ENCODE measurements at places on chromosomes 6 and 20. TPM values are rescaled to one million over a fixed set of nuclear protein-coding genes. Genes with fewer than 3 reads are reported as not detected.

The MTRF1L gene
- 24.8 TPM for total RNA-seq

The ERGIC3 gene
- total RNA-seq: 484 TPM

The BMP7 gene
- total RNA-seq: not detected

The TMEM242 gene
- 6.2 TPM for total RNA-seq

The RIPOR3 gene
- 0.68 TPM for total RNA-seq

The TSPO2 gene
- total RNA-seq: not detected

The CCR6 gene
- not detected for total RNA-seq

The DPPA5 gene
- not detected for total RNA-seq

The CALHM6 gene
- total RNA-seq: 0.85 TPM

The TTPAL gene
- 6.3 TPM for total RNA-seq

The ROS1 gene
- under 0.01 TPM for total RNA-seq

DNA sequence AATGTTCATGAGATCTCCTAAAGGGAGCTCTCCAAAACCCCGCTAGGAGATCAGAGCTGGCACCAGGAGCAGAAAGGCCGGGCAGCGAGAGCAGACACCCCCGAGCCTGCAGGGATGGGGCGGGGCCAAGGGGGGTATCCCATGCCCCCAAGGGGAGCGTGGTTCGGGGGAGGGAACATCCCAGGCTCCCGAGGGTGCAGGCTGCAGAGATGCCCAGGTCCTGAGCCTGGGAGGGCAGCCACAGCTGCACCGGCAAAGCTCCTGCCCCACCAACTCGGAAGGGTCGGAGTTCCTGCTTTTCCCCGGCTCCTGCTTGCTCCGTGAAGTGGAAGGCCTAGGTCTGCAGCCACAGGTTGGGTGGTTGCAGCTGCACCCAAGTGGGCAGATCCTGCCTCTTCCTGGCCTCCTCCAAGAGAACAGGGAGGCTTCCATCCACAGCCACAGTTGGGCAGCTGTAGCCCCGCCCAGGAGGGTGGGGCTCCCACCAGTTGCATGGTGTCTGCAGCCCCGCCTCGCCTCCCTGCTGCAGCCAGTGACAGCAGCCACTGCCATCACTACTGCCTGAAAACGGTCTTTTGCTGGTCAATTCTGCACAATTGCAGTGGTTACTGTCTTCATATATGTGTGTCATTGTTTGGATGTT, 13.4 kb upstream of the GMNN start:
- DNase-seq: no peak

DNA sequence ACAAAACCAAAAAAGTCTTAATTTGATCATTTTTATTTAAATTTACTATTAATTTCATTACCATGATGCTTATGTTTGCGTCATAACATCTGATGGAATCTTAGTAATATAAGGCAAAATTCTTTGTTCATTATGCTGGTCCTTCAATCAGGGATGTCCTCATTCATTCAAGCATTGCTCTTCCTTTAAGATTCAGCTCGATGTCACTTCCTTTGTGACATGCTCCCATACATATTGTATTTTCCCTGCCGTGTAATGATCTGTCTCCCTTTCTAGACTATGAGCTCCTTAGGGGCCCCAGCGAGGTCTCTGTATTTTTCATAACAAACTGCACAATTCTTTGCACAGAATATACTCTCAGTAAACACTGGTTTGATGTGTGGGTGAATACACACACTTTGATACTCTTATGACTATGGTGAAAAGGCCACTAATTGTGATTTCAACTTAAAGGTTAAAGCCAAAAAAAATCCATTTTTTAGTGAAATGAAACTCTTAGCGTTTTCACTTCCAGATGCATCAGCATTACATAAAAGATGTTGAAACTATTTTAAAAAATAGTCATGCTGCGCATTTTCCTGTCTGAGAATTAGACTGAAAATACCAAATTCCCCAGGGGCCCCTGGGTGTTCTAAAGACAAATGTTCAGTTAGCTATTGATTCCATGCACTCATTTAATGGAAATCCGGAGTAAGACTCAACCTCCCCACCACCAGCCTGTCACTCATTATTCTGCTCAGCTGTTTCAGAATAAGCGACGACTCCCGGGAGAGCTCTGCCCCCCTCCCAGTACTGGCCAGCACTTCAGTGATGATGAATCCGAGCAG, 169.7 kb downstream of the ATXN1 start:
- no peak for DNase-seq

DNA sequence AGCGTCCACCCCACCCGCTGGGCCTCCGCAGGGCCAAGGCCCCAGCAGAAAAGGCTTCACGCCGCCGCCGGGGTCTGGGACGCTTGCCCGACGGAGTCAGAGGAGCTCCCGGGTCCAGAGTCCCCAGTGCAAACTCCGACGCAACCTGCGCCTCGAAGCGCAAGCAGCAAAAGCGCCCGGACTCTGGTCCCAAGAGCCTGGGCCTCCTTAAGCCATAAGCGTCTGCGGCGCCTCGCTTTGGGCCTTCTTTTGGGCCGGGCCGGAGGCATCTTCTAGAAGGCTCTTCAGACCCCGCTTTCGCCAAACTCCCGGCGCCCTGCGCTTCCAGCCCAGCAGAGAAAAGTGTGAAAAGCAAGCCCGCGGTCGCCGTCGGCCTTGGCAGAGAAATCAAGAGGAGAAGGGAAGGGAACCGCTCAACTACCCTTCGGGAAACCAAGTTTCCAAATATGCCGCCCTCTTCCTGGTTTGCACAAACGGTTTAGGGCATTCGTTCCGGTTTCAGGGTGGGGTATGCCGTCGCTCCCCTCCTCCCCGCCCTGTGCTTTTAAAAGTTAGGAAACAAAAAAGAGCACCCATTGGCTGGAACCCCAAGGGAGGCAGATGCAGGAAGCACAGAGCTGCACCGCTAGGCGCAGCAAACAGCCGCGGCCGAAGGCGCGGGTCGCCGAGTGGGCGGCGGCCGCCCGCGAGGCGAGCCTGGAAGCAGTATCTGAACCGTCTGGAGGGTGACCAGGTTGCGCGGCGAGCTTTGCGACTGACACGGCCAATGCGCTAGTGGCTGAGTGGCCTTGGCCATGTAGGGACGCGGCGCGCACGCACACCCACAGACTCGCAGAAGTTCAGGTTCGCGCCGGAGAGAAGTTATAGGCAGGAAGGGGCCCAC, 1.2 kb downstream of the TBX18 start:
- DNase-seq: peak; percentile 82

DNA sequence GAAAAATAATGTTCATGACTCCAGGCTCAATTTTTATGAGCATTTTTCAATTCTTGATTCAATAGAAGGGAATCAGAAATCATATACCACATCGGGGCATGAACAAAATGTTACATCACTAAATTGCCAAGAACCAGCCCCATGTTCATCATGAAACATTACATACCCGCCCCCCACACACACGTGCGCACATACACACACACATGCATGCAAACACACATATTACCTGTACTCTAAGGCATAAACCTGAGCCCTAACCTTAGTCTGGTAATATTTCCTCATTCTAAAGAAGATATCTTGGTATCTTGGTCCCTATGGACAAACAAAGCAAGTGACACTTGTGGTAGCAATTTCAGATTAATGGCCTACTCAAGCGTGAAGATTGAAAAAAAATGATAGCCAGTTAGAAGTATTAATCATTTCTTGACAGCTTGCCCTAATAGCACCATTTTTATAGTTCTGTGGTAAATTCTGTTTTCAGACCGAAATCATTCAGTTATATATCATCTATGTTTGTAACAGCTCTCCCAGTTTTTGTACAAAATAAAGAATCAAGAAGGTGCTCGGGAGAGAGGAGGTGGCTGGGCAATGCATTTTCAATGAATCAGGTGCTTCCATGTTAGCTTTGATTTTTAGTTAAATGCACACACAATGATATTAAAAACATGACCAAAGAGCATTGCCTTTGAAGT, 95.4 kb upstream of the DOK5 start:
- DNase-seq: no peak

GRCh38 chr6:53651764-53652401, 13.7 kb downstream of the KLHL31 start:
- peak; percentile 66 for DNase-seq

DNA sequence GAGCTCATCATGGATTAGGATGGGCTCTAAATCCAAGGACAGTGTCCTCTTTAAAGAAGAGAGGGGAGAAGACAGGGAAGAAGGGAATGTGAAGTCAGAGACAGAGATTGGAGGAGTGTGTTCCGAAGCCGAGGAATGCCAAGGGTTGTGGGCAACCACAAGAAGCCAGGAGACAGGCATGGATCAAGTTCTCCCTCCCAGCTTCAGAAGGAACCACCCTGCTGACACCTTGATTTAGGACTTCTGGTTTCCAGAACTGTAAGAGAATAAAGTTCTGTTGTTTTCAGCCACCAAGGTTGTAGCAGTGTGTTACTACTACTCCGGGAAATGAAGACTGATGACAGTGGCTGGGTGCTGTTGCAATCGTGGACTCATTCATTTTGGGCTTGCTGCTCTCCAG, 120.1 kb downstream of the RPS12 start:
- no peak for DNase-seq

DNA sequence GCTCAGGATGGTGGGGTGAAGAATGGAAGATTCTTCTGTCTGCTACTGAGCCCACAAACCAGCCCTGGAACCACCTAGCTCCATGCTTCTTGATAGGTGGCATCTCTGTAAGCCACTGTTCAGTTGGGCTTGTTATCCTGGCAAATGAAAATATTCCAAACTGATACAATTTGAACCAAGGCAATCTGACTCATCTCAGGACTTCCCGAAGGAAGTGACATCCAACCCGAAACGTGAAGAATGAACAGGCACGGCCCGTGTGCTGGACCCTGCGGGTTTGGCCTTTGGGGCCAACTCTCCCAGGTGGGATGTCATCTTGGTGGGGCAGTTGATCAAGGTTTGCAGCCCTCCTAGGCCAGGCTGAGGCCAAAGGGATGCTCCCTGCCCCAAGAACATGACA, 160.3 kb downstream of the PREX1 start:
- DNase-seq: peak; percentile 67

DNA sequence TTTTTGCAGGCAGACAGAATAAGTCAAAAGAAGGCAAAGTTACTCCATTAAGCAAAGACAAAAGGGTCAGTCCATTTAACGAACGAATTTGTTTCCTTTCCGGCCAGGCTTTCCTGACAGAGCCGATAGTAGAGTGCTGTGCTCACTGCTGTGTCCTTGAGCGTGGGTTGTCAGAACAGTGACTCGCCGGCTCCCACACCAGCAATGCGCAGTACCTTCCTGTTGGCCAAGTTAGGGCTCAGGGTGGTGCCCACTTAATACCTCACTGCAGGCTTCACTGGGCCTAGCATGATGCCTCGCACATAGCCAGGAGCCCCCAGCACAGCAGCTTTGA, 294.7 kb downstream of the FOXC1 start:
- DNase-seq: peak; percentile 79

DNA sequence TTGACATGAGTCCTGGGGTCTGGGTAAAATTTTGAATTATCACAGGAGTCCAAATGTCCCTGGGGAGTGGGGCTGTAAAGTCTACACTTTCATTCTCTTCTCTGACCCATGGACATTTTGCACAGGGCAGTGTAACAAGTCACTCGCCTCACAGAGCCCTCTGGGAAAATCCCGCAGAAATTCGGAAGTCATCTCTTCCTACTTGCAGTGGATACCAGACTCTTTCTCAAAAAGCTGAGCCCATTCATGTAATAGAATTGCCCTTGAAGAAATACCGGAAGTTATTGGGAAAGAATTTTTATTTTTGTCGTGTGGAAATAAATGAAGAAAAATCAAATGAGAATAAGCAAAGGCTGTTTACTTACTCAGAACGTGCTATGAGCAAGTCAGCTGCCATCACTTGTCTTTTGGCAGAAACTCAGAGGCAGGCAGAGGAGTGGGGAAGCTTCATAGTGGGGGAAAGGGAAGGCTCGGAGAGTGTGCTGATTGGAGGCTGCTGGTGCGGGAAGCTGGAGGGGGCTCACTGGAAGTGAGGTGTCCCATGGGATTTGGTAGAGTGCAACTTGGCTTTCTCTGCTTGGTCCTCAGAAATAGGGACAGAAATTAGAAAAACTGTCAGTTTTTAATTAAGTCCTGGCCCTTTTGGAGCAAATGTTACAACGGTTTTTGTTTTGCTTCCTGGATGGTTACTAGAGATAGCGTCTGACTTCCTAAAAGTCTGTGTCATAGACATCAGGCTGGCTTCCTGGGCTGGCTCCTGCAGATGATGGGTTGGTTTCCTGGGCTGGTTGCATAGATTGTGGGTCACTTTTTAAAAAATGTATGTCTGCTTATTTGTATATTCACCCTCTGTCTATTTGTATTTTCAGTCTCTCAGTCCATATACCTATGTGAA, 79.8 kb upstream of the EEF1E1 start:
- no peak for DNase-seq

- no peak for DNase-seq
These were observed 30.7 kb downstream of the CDH22 start for GRCh38 chr20:46277602-46278001.

- DNase-seq: no peak
These were observed 116.9 kb upstream of the DTNBP1 start for GRCh38 chr6:15779726-15780125.

GRCh38 chr6:136527831-136528230, 22.4 kb downstream of the MAP7 start:
- no peak for DNase-seq

DNA sequence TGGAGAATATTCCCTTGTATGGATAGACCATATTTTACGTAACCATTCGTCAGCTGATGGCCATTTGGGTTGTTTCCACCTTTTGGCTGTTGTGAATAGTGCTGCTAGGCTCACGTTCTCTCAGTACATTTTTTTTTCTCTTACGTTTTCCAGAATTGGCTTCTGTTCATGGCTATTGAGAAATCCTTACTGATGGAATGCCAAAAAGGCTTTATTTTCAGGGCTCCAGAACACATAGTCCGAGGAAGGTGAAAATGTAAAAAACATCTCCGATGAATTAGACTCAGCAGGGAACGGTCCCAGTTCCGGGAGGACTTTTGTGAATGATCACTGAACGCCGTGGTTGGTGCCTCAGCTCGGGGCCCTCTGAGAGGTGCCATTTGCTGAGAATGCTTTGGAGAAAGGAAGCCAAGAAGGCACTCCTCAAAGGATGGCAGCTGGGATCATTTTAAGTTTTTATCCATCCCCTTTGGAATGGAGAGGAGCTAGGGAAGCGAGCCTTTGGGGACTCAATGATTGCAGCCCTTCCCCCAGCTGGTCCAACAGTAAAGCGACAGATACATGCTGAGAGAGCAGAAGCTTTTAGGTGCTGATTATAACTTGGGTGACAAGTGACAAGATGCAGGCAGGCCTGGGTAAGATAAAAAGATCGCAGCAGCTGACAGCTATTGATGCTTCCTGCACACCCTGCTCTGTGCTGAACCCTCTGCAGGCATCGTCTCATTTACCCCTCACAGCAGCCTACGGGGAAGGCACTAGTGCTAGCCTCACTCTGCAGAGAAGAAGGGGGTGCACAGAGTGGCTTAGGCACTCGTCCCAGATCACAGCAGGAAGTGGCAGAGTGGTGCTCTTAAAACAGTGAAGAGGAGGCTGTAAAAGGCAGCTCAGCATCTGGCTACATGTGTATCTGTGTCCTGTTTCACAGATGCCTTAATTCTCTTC, 133.4 kb upstream of the KCNG1 start:
- DNase-seq: no peak

DNA sequence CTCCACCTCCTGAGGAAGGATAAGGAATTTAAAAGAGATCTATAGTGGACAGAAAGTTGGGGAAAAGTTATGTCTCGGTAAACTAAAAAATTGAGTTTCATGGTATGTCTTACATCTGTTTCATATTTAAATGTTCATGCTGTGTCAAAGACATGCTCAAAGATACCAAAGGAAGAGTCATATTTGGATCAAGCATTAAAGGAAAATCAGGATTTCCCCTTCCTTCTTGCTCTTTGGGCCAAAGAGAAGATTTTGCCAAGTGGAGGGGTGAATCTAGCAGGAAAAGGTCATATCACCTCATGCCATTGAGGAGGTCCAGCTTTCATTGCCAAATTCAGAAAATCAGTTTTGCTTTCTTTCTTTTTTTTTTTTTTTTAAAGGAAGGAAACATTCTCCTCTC, 192.4 kb downstream of the OGFRL1 start:
- DNase-seq: peak; percentile 24

Measured in dermis blood vessel endothelial cell (primary cell).